Posterior cingulate gyrus (tissue), 11 donors: ENCODE measurements at places on chromosomes 3 and 15.

GRCh38 chr15:66862111-66862939 is 160.3 kb downstream of the SMAD6 start:
- no peak for DNase-seq

GRCh38 chr3:66039590-66039887 is 821 bp upstream of the MAGI1 start:
- DNase-seq: no peak

DNA sequence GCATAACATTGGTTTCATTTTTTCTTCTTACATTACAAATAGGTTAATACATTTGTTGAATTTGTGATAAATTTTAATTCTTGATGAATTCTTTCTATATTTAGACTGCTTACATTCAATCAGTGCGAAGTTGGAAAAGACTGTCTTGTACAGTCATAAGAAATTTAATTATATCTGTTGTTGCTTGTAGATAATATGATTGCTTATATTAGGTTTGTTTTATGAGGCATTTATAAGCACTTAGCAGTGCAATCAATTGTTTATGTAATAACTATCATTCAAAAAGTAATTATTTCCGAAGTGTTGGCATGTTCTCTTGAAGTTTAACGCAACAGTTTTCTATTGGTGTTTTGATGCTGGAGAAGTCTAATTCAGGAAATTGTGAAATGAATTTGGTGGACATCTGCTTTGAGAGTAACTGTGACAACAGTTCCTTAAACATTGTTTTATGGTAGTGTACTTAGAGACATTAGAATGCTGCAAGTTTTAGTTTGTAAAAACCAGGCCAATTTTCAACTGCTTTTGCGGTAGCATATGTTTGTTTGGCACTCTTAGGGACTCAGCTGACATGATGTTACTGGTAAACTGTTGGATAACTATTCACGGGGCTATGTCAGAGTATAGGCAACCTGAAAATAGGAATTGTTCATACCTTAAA is 99.7 kb downstream of the NAALADL2 start:
- DNase-seq: no peak

DNA sequence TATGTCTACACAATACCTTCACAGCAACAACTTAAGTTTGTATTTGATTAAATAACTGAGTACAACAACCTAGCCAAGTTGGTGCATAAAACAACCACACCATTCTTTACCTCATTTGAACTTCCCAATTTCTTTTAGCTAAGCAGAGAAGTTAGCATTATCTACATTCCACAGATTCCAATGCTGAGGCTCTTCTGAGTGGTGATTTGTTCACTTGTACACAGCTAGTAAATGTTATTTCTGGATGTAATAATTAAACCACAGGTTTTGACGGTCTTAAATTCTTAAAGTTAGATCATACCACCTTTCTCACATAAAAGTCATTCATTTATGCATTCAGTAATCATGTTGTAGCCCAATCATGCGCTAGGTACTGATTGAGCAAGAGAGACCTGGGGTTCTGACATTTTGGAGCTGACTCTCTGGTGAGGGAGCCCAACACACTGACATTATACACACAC is 102.5 kb downstream of the SST start:
- DNase-seq: no peak

DNA sequence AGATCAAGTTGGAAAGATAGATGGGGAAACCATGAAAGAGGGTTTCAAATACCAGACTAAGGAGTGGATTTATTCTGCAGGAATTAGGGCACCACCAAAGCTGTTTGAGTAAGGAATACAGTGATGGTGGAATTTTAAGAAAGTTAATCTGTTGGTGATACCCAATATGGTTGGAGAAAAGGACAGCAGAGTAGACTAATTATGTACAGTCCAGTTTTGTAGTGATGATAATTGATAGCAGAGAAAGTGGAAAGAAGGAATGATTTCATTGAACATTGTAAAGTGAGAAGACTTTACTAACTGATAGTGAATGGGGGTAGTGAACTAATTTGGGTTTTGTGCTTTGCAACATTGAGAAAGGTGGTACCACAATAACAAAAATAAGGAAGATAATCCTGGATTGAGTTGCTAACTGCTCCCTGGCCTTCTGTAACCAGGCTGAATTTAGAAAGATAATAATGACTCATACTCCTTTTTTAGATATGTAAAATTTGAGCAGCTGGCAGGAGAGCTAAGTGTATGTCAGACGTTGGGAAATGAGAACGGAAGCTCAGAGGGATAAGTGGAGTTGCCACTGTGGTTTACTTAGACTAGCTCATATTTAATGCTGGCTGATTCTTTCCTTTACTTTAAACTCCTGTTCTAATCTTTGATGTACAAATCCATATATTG is 16.9 kb downstream of the TCAIM start:
- DNase-seq: no peak

DNA sequence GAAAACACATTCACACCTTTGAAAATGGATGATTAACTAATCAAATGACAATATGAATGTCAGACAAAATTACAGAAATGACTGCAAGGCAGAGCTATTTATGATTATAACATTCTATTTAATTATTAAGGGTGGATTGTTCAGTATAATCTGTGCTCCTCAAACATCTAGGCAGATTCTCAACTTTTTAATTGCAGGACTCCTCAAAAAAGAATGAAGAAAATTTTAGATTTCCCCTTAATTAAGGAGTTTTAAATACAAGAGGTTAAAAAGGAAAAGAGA is 22.6 kb upstream of the CMC1 start:
- no peak for DNase-seq

DNA sequence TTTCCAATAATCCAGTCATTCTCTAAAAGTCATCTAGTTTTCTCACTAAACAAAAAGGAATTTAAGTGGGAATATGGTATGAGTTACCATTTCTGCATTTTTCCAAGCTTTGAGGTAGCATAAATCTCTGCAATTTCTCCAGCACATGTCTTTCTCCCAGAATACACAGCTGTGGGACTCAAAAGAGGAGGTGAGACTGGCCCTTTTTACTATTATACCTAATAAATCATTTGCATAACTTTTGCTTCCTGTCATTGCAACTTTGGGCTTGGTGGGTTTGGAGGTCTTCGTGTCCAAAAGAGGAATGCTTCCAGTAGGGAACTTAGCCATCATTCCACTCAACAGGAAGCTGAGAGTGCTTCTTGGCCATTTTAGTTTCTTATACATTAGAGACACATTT is 94.8 kb downstream of the FMN1 start:
- DNase-seq: no peak

DNA sequence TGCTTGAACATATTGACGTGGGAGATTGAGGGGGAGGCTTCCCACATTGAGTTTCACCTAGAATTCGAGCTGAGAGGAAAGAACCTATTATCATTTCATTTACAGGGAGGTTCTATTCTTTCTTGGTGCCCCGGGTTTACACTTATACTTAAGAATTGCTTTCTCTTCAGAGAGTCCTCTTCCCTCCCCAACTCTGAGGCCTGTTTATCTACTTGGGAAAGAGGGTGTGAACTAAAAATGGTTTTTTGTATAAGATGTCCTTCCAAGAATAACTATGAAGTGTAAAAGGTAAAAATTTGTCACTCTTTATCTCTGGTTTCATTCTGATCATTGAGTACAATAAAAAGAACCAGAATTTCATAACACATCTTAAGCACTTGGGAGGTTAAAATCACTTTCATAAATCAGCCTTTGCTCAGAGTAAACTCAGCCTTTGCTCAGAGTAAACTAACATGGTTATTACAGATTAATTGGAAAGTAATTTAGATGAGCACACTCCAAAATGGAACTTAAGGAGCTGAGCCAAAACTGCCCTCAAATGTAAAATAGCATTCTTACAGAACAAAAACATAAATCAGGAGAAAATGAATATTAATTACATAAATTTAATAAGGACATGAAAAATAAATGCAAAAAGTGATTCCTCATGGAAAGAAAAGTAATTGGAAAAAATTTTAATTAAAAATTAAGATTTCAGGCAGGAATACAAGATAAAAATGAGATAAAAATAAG is 75.2 kb downstream of the GADL1 start:
- DNase-seq: no peak
